ENCODE measurements at places on chromosomes 2 and 18.

DNA sequence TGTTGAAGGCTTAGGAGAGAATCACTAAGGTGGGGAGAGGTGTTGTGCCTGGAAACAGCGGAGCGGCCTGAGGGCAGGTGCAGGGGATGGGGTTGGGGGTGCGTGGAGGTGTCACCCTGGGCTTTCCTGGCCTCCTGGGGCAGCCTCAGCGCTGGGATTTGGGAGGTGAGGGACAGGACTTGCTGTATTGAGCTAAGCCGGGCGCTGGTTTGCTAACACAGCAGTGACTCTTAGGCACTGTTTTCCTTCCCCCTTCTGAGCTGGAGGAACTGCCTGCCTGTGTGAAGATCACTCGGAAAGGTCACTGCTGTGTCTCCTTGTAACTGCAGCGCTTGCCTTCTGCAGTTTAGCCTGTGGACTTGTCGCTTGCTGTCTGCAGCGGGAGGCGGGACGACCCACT is 21.2 kb downstream of the PRELID3A start:
- no peak for DNase-seq

- no peak for DNase-seq
These were observed 144.3 kb downstream of the ATAD2B start for GRCh38 chr2:23782646-23783045.

DNA sequence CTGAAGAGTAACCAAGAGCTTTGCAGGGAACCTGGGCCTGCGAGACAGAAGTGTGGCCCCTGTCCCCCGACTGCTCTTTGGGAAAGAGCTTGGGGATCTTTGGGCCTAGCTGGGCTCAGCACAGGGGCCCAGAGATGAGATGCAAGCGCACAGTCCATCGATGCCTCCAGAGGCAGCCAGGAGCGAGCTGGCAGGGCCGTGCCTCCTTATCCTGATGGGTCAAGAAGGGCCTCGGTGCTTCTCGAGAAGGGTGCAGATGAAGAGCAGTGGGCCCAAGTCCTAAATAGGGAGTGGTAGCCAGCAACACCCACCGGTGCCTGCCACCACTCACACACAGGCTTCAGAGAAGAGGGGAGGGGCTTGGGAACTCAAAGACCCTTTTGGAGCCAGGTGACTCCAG is 17.6 kb downstream of the KCNK3 start:
- no peak for DNase-seq

DNA sequence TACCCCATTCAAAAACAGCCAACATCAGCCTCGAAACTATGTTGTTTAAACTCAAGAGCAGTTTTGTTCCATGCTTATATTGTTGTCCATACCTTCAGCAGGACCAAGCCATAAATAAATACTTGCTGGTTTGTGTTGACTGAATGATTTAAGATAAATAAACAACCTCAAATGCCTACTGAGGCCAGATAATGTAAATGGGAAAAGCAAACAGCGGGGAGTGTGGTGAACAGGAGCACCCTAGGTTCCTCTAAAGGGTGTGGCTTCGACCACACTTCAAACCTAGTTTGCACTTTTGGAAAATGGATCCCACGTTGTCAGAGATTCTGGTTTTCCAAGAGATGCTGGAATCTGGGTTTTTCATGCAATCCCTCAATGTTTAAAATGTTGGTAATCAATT is 1.7 kb upstream of the PMAIP1 start:
- DNase-seq, result no peak

DNA sequence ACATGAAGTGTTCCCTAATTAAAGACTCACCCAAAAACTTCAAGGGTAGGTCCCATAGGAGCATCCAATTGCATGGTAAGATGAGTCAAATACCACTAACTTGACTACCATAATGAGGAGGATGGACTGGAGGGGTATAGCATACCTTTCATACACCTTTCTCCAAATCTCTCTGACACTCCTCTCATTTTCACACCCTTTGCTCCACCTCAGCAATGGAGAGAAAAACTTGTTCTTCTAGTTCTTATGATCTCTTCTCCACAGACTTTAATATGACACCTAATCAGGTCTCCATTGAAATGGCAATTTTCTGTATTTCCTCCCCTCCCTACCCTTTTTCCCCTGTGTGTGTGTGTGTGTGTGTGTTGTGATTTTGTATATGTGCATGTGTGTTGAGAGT is 41.1 kb upstream of the MAP2 start:
- DNase-seq, result no peak

GRCh38 chr2:202669841-202670240 is 35.1 kb downstream of the FAM117B start:
- no peak for DNase-seq

- no peak for DNase-seq
These were observed 59.4 kb upstream of the RPE start for GRCh38 chr2:209942936-209943605.
